ENCODE measurements at places on chromosomes 12 and 14. TPM values are rescaled to one million over a fixed set of nuclear protein-coding genes. Genes with fewer than 3 reads are reported as not detected.

LHX5 gene
- 3.1 TPM for polyA plus RNA-seq

FGF23 gene
- not detected for polyA plus RNA-seq

A2M gene
- 11.0 TPM for polyA plus RNA-seq

SLC2A14 gene
- 2.1 TPM for polyA plus RNA-seq

KRT3 gene
- polyA plus RNA-seq, result not detected

IL31 gene
- not detected for polyA plus RNA-seq

CHD8 gene
- 38.8 TPM for polyA plus RNA-seq

KERA gene
- not detected for polyA plus RNA-seq

WNT5B gene
- not detected for polyA plus RNA-seq

C12orf42 gene
- 0.34 TPM for polyA plus RNA-seq

OASL gene
- polyA plus RNA-seq, result not detected

PRB2 gene
- not detected for polyA plus RNA-seq

SOX5 gene
- 19.5 TPM for polyA plus RNA-seq

LRCOL1 gene
- polyA plus RNA-seq, result not detected

GPR135 gene
- polyA plus RNA-seq, result 2.2 TPM

UNC79 gene
- 10.4 TPM for polyA plus RNA-seq

TMBIM6 gene
- polyA plus RNA-seq, result 465 TPM

SERPINA9 gene
- not detected for polyA plus RNA-seq

KIF5A gene
- 24.5 TPM for polyA plus RNA-seq

WSCD2 gene
- 6.9 TPM for polyA plus RNA-seq

ADAM20 gene
- polyA plus RNA-seq, result not detected

P2RX7 gene
- polyA plus RNA-seq, result 1.5 TPM

GALNT6 gene
- not detected for polyA plus RNA-seq

COL2A1 gene
- not detected for polyA plus RNA-seq

SETD3 gene
- 36.0 TPM for polyA plus RNA-seq

PTCSC3 gene
- polyA plus RNA-seq, result not detected

PLEKHG7 gene
- not detected for polyA plus RNA-seq

FAM186B gene
- 0.24 TPM for polyA plus RNA-seq

TPPP2 gene
- not detected for polyA plus RNA-seq

SLCO1B3 gene
- polyA plus RNA-seq, result not detected

POU6F1 gene
- 1.5 TPM for polyA plus RNA-seq

KCNC2 gene
- polyA plus RNA-seq, result not detected

KRT77 gene
- polyA plus RNA-seq, result not detected

AEBP2 gene
- 33.7 TPM for polyA plus RNA-seq

ITGB7 gene
- polyA plus RNA-seq, result not detected

ACRBP gene
- polyA plus RNA-seq, result not detected

POC1B gene
- polyA plus RNA-seq, result 5.1 TPM

TXNRD1 gene
- 70.5 TPM for polyA plus RNA-seq

EXD2 gene
- polyA plus RNA-seq, result 11.6 TPM

ACSM4 gene
- polyA plus RNA-seq, result not detected

RNF212B gene
- not detected for polyA plus RNA-seq

PROX2 gene
- polyA plus RNA-seq, result 0.18 TPM

SUPT16H gene
- polyA plus RNA-seq, result 120 TPM

SIX4 gene
- 0.12 TPM for polyA plus RNA-seq

SCN8A gene
- polyA plus RNA-seq, result 30.8 TPM

STYK1 gene
- polyA plus RNA-seq, result not detected

TAS2R43 gene
- not detected for polyA plus RNA-seq

LYZ gene
- polyA plus RNA-seq, result not detected

ETFBKMT gene
- polyA plus RNA-seq, result 6.2 TPM

CPNE6 gene
- polyA plus RNA-seq, result 30.4 TPM

SLC7A8 gene
- polyA plus RNA-seq, result 22.0 TPM

ACOT4 gene
- 0.13 TPM for polyA plus RNA-seq

DHH gene
- 0.24 TPM for polyA plus RNA-seq

DLGAP5 gene
- polyA plus RNA-seq, result not detected

HOXC5 gene
- polyA plus RNA-seq, result not detected

ASB2 gene
- not detected for polyA plus RNA-seq

OAS3 gene
- 1.5 TPM for polyA plus RNA-seq

GPRC5D gene
- not detected for polyA plus RNA-seq

Data from Purkinje cell (primary cell).